Stimulated activated naive CD8-positive, alpha-beta T cell treated with anti-CD3 and anti-CD28 coated beads, Interleukin-15, Interleukin-2, amounts not matched to agents 100 U/mL and 50 U/mL, for 24 hours (primary cell): ENCODE measurements at places on chromosomes 11 and 22.

GRCh38 chr11:36996795-36997194 is 398.8 kb upstream of the RAG2 start:
- DNase-seq, result no peak

DNA sequence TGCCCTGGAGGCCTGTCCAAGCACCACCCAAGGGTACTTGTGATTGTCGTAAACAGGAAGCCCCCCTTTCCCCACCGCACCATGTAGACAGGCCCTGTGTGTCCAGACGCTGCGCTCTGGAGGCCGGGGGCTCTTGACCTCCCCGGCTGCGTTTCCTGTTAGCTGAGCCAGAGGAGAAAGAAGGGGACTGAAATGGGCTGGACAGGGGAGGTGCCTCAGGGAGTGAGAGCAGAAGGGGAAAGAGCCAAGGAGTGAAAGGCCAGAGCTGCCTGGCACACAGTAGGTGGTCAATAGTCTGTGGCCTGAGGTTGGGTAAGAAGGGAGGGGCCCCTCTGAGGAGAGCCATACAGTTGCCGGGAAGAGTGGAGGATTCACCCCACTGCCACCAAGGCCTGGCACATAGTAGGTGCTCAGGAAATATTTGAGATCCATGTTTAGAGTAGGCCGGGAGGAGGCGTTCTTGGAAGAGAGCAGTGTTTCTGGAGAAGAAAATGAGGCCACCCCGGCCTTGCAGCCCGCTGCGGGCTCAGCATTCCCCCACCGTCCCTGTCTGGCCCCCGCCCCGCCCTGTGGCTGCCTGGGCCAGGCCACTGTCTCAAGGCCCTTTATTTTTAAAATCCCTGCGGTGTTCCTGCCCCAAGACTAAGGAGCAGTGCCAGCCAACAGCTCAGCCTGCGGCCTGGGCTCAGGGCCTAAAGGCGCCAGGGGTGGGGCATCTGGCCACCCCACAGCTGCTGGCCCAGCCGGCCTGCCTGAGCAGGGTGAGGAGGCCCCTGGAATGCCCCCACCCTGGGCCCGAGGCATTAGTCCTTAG is 13.6 kb upstream of the CDC42EP1 start:
- DNase-seq, result no peak

- DNase-seq, result no peak
Measured at GRCh38 chr11:45161252-45162063, 15.0 kb downstream of the PRDM11 start.

GRCh38 chr11:68710409-68710808 is 26.1 kb downstream of the GAL start:
- no peak for DNase-seq

GRCh38 chr11:34480314-34480713 is 33.3 kb downstream of the ELF5 start:
- no peak for DNase-seq

DNA sequence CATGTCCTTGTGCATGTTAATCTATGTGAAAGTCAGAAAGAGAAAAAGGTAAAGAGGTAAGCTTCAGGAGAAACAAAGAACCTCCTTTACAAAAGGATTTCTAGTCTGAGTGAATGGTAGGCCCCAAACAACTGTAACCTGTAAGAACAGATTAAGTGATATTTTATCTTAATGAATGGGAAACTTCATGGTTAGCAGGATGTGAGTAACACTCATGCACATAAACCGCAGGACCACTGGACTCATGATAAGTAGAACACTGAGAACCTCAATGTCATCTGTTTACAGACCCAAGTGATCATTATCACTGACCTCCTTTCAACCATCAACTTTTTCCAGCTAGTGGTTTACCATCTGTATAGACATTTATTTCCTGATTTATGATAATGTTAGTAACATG is 19.9 kb downstream of the OR8G5 start:
- no peak for DNase-seq

DNA sequence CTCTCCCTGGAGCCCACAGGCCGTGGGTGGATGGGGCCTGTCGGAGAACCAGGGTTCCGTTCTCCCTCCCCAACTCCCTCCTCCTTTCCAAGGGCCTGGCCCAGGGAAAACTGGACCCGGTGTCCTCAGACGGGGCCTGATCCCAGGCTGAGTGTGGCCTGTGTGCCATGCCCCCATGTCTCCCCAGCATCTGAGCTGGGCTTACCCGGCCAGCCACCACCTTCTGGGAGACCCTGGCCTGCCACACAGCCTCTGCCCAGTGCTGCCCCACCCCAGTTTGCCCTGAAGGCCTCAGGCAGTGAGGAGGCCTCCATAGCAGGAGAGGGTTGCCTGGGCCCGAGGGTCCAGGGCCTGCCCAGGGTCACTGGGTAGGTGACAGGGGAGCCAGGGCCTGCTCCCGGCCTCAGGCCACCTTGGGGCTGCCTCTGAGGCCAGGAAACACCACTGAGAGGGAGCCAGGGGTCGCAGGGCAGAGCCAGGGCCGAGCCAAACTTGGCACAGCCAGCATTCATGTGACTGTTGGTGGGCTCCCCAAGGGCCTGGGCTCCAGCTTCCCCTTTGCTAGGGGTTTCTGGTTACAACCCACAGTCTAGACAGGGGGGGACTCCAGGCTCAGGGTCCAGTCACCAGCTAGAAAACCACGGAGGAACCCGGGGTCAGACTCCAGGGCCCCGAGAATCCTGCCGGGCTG is 590 bp upstream of the IFITM10 start:
- no peak for DNase-seq
